ENCODE measurements at places on chromosomes 13 and 19.
A peak's percentile ranks its signal among the peaks of the same experiment; 100 is the strongest.

- DNase-seq = no peak
Observed at GRCh38 chr19:41123716-41124294, 9.6 kb downstream of the CYP2F1 start.

DNA sequence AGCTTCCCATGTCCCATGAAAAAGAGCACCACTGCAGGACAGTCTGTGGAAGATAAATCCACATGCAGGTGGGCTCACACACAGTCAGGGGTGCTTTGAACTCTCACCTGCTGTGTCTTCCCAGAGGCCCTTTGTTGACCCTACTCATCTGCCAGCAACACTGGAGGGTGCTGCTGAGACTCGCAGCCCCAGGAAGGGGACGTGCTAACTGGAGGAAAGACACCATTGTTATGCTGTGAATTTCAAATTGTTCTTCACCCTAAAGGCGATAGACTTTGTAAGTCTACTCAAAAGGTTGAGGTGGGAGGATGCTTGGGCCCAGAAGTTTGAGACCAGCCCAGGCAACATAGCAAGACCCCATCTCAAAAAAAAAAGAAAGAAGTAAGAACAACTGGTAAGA lies 107.3 kb upstream of the SERP2 start:
- DNase-seq = no peak

DNA sequence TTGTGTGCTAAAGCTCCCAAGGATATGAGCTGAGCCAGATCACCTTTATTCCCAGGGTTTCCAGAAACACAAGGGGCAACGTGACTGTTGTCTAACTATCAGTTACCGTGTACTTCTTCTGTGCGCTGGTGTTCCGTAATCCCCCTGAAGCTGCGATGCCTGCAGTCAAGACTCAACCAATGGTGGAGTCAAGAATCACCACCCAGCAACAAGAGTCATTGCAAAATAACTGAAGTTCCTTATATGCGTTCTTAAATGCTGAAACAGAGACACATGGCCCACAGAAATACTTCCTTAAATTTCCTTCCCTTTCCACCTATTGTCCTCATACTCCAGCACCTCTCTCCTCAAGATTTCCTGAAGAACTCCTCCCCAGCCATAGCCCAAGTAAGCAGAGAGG lies 200.2 kb downstream of the KATNAL1 start:
- DNase-seq = no peak

DNA sequence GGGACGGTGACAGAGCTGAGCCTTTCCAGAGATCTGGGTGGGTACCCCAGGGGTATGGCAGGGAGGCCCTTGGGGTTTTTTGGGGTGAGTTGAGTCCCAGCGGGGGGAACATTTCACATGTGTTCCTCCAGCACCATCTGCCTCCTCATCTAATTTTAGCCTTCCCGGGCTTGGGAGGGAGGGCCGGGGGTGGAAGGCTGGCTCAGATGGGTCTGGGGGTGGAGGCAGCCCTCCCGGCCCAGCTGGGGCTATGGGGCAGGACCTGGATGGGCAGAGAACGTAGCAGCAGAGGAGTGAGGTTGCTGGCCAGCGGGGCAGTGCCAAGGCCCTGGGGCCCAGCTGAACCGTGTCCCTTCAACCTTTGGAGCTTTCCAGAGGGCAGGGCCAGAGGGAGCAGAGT lies 23.5 kb downstream of the ADGRL1 start:
- no peak for DNase-seq

DNA sequence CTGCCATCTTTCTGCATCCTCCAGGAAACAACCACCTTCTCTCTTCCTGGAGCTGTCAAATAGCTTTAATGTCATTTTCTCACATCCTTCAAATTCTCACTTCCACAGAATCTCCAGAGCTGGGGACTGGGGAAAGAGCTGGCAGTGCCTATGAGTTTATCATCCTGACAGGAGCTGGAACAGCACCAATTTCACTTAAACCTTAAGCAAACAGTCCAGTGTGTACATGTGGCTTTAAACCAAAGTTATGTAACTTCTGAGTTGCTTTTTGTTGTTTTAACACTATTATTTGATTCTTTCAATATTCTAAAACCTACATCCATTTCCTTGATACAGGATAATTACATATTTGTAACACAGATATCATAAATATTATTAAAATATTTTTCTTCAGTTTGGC lies 331.5 kb upstream of the ARGLU1 start:
- no peak for DNase-seq

DNA sequence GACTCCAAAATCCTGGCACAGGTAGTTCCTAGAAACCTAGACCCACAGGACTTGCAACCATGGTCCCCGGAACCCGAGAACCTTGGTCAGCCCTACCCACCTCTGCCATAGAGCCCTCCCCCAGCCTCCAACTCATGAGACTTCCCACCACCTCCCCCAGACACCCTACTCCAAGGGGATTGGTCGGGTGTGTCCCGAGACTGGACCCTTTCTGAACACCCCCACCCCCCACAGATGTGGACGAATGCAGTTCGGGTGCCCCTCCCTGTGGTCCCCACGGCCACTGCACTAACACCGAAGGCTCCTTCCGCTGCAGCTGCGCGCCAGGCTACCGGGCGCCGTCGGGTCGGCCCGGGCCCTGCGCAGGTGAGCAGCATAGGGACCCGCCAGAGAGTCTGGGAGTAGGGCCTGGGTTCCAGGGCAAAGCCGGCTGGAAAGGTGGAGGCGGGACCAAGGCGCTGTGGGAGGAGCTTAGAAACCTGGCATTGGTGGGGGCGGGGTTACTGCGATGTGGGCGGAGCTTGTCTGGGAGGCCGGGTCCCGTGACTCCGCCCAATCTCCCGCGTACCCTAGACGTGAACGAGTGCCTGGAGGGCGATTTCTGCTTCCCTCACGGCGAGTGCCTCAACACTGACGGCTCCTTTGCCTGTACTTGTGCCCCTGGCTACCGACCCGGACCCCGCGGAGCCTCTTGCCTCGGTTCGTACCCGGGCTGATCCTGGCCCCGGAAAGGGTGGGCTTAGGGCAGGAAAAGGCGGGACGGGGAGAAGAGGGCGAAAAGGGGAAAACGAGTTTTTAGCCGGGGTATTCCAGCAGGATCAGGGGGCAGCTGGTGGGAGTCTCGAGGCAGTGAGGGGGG lies 11.9 kb downstream of the LTBP4 start:
- no peak for DNase-seq

DNA sequence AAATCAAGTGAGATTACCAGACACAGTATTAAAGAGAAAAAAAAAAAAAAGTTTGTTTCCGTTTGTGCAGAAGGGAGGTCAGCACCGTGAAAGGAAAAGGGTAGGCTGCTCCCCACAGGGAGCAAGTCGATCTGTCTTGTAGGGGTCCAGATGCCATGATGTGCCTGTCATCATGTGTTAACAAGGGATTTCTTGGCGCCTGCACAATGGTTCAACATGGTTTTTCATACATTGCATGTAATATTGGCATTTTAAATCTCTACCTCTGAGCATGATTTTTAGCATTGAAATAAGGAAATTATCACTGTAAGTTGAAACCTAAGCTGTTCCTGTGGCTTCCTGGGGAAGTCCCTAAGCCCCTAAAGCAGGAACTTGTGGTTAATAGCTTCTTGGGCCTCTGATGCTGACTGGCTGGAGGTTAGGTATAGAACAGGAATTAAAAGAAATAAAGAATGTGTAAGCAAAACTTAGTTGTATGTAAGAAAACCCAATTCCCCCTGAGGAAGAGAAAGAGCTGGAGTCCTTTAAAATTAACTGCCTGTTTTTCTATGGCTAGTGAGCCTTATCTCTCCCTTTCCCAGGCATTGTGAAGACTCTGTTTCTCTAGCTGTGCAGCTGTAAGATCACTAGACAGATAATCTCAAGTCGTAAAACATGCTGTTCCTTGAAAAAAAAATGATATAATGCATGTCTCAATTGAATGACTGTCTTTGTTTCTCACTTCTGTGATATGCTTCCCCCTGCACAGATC lies 7.4 kb upstream of the FCGBP start:
- no peak for DNase-seq

DNA sequence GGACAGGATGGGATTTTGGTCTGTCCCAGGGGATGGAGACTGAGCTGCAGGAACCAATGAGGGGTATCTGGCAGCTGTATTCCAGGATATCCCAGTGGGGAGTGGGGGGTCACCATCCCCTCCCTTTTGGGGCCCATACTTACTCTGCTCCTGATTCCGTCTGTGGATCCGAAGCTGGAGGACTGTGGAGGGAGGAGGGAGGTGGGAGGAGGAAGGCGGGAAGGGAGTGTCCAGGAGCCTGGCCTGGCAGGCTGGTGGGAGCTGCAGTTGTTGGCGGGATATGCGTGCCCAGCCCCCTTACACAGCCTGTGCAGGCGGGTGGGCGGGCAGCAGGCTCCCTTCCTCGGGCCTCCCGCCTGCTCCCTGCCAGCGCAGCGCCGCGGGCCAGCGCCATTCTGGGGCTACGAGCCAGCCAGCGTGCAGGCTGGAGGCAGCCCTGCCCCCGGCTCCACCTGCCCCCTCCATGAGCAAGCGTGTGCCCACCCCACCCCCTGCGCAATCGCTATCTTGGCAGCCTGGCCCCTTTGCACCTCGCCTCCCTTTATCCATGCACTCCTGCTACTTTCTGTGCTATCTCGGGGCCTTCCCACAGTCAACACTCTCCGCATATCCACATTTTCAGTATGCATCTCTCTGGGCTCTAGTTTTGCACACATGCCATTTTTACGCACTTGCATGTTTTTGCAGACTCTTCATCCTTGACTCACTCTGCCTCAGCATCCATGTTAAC lies 2.8 kb downstream of the MAMSTR start:
- peak; percentile 86 for DNase-seq

DNA sequence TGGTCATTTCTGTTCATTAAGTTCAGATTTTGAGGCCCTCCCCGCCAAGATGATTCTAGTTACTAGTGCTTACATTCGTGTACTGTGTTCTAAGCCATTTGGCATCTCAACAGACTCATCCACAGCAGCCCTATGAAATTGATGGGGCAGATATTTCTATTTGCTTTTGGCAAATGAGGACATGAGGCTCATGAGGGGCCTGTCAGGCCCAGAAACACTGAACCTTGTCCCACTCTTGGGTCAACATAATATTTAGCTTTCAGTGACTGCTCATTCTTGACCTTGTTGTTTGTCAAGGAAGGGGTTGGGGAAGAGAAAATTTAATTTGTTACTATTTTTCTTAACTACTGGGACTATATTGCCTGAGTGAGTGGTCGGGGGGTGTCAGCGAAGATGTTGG lies 92.3 kb upstream of the RNF113B start:
- DNase-seq = no peak

DNA sequence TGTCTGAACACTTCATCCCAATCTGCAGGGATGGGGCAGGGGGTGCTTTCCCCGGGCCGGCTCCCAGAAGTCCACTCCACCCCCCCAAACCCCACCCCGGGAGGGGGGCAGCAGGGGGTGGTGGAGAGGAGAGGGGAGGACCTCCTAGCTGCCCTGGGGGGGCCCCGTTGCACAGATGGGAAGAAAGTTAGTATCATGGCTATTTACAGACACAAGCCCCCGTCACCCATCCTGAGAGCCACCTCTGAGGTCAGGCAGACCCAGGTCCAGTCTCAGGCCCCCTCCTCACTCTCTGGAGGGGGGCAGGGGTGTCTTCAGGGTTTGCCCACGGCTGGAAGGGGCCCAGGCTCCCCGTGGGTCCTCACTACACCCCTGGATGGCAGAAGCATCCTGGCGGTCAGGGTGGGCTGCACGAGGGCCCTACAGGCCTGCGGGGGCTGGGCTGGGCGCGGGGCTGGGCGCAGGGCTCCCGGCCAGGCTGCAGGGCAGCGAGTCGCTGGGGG lies 5.8 kb upstream of the REXO1 start:
- DNase-seq = no peak

- no peak for DNase-seq
Observed at GRCh38 chr19:43618921-43619261, 538 bp downstream of the ZNF428 start.

- no peak for DNase-seq
Observed at GRCh38 chr13:87536499-87536898, 134.7 kb upstream of the SLITRK5 start.

GRCh38 chr19:682678-683320 lies 6.6 kb downstream of the FSTL3 start:
- DNase-seq = no peak

- DNase-seq = no peak
Observed at GRCh38 chr13:109272595-109273325, 513.6 kb downstream of the IRS2 start.

- no peak for DNase-seq
Observed at GRCh38 chr13:98157609-98158008, 14.7 kb downstream of the FARP1 start.

- DNase-seq = no peak
Observed at GRCh38 chr13:39047560-39047959, 9.3 kb downstream of the NHLRC3 start.

DNA sequence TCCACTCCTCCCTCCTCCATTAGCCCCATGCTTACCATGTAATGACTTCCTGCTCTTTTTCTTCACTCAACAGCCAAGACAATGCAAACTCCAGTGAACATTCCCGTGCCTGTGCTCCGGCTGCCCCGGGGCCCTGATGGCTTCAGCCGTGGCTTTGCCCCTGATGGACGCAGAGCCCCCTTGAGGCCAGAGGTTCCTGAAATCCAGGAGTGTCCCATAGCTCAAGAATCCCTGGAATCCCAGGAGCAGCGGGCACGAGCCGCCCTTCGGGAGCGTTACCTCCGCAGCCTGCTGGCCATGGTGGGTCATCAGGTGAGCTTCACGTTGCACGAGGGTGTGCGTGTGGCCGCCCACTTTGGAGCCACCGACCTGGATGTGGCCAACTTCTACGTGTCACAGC lies 2.9 kb upstream of the PPP1R37 start:
- DNase-seq = no peak

GRCh38 chr13:29423050-29423449 lies 172.4 kb downstream of the SLC7A1 start:
- no peak for DNase-seq

DNA sequence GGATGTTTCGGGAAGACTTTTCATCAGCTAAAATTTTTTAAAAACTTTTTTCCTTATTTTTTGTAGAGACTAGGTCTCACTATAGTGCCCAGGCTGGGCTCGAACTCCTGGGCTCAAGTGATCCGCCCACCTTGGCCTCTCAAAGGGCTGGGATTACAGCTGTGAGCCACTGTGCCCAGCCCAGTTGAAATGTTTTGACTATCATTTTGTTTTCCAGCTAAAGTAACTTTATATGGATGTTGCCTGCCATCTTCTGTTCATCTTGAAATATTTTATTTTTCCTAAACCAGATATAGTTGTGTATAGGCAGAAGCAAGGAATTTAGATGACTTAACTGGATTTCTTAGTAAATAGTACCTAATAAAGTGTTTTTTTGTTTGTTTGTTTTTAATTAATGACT lies 7.0 kb downstream of the CAB39L start:
- DNase-seq = peak; percentile 47

- DNase-seq = no peak
Observed at GRCh38 chr13:110492679-110493593, 68.6 kb downstream of the RAB20 start.

- no peak for DNase-seq
Observed at GRCh38 chr13:111572956-111573761, 252.7 kb downstream of the TEX29 start.

- no peak for DNase-seq
Observed at GRCh38 chr13:30224732-30225131, 82.6 kb downstream of the KATNAL1 start.

- no peak for DNase-seq
Observed at GRCh38 chr19:31054430-31054829, 294.8 kb downstream of the TSHZ3 start.
